Activated CD8-positive, alpha-beta memory T cell treated with anti-CD3 and anti-CD28 coated beads for 4 hours (primary cell): ENCODE measurements at places on chromosomes 1 and 21.

DNA sequence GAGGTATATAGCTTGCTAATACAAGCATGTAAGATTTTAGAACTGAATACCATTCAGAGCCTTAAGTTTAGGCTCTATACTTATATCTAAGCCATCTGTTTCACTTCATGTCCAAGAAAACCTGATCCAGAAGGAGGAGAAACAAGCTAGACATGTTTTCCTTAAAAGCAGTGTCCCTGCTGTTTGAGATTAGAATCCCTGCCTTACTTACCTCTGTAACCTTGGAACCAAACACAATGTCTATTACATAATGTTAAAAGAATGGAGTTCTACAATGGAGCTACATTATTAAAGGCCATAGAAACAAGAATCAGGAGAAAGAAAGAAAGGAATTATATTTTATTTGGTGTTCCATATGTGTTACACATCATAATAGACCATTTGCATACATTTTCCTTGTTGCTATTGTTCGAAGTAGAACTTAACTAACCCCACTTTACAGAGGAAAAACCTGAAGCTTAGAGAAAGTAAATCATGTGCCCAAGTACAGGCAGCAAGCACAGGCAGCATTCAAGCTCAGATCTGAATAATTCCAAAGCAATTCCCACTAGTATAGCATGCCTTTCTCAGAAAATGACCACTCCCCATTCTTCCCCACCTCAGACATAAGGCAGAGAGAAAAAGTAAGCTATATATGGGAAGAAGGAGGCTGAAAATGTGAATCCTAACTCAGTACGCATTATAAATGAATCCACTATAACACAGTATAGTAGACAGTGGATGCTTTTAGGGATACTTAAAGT is 380.1 kb upstream of the SPAG17 start:
- no peak for DNase-seq

GRCh38 chr1:234125283-234125682 is 220.8 kb downstream of the SLC35F3 start:
- no peak for DNase-seq

DNA sequence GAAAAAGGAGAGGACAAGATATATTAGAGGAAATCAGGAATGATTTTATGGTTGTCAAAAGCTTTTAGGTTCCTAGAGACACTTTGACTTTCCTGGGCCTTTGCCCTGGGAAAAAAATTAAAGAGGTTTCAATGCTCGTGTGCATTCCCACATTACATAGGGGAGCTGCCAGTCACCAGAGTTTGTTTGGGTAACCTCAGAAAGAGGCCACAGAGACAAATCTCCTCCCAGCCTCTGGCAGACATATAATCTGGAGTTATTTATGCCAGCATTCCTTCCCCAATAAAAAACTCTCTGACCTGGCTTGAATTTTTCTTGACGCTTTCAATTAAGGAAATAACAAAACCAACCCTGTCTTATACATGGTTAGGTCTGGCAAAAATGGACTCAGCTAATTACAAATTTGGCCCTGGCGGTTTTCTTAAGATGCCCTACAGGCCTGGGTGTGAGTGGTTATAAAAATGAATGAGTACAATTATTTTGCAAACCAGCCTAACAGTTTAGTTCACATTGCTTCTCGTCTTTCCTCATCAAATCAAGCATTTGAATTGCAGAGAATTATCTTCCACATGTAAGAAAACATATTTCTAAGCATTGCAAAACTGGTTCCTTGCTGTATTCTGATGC is 63.7 kb downstream of the WLS start:
- DNase-seq: no peak

DNA sequence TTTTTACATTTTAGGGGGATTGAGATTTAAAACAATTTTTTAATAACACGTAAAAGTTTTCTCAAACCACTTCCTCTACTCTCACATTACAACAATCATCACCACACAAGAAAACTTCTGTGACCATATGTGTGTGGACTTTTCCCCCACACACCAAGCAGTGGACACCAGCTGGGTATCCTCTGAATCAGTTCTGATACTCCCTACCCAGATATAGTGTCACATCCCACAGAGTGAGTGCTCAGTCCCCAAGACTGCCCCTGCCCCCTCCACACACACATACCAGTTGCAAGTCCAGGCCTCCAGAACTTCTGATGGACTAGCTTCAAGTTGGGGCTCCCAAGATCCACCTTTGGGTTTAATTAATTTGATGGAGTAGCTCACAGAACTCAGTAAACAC is 53.3 kb upstream of the QSOX1 start:
- no peak for DNase-seq

DNA sequence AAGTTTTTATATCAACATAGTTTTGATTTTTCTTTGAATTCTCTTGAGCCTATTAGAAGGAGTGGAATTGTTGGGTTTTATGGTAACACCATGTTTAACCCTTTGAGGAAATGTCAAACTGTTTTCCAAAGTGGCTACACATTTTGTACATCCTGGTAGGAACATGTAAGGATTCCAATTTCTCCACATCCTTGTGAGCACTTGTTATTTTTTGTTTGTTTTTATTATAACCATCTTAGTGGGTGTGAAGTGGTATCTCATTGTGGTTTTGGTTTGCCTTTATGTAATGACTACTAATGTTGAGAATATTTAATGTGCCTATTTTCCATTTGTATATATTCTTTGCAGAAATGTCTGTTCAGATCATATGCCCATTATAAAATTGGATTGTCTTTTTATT is 120.5 kb downstream of the FGGY start:
- DNase-seq: no peak

- no peak for DNase-seq
Observed at GRCh38 chr1:6811583-6811982, 26.3 kb downstream of the CAMTA1 start.
